Mesothelial cell of epicardium (in vitro differentiated cells): ENCODE measurements at places on chromosomes 6 and 20. TPM values are rescaled to one million over a fixed set of nuclear protein-coding genes. Genes with fewer than 3 reads are reported as not detected.
A peak's percentile ranks its signal among the peaks of the same experiment; 100 is the strongest.

DNA sequence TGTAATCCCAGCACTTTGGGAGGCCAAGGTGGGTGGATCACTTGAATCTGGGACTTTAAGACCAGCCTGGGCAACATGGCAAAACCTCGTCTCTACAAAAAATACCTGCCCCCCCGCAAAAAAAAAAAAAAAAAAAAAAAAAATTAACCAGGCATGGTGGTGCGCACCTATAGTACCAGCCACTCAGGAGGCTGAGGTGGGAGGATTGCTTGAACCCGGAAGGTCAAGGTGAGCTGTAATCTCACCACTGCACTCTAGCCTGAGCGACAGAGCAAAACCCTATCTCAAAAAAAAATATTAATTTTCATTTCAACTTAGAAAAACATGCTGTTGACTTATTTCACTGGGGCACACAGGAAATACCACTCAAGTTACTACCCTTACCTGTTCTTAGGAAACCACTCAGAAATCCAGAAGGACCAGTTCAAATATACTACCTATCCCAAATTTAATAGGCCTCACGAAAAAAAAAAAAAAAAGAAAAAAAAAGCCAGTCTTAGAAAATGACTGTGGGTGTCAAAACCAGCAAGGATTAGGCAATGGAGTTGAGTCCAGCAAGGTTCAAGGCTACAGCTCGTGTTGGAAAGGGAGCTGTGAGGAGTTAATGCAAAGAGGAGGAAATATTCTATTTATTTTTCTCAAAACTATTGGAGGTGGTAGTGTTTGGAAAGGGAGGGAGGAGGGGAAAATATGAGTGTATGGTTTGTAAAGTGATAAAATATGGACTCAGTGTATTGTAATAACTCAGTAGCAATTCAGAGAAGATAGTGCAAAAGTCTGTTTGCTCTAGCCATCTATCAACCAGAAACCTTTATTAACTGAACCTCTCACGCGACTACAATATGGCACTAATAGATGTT is 33.9 kb upstream of the PIM1 start:
- H3K4me3 ChIP-seq, result no peak overlapping the region
- DNase-seq, result no peak
- no peaks in the 10 kb centered on the region for H3K36me3 ChIP-seq
- peaks cover 72% of the 10 kb centered on the region for H3K4me1 ChIP-seq

FAM209A gene
- 0.34 to 1.3 TPM (median 0.55 TPM) in 3 replicates for total RNA-seq

ZNF334 gene
- 31.8 to 34.5 TPM (median 32.5 TPM) in 3 replicates for total RNA-seq

DNA sequence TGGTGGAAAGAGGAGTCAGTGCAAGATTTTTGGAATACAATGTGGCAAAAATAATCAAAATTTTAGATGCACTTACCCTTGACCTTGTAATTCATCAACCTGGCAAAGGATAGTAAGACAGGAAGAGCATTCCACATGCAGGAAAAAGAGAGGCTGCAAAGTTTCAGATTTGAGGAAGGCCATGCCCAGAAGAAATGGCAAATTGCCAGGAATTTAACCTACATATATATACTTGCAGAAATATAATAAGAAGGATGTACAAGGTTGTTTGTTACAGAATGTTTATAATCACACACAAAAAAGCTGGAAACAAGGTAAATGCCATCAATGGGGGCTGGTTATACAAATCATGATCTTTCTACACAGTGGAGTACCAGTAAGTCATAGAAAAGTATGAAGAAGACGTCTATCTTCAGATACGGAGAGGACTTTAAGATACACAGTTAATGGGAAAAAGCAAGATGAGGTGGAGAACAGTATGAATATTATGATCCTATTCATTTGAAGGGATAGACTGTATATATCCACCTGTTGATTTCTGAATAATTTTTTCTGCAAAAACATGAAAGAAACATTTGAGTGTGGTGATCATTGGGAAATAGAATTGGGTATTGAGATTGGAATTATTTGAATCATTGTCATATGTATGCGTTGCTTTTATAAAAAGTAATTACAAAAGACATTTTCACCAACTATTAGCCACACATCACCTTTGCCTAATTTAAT is 253.8 kb downstream of the TBC1D7 start:
- no peaks in the 10 kb centered on the region for H3K36me3 ChIP-seq
- no peak for DNase-seq
- peaks cover 27% of the 10 kb centered on the region for H3K27me3 ChIP-seq
- no peak overlapping the region for H3K27ac ChIP-seq
- H3K4me1 ChIP-seq, result no peaks in the 10 kb centered on the region

GRCh38 chr20:45341939-45342854 is 6.0 kb downstream of the SDC4 start:
- H3K4me3 ChIP-seq, result peak overlapping the region; percentile 52
- peak; percentile 59 for DNase-seq
- H3K27me3 ChIP-seq, result no peaks in the 10 kb centered on the region
- H3K4me1 ChIP-seq, result peaks cover 89% of the 10 kb centered on the region
- H3K36me3 ChIP-seq, result peaks cover 2% of the 10 kb centered on the region

GRCh38 chr20:51125105-51125504 is 102.2 kb upstream of the KCNG1 start:
- H3K36me3 ChIP-seq, result no peaks in the 10 kb centered on the region
- H3K27ac ChIP-seq, result peak overlapping the region; percentile 84
- H3K4me1 ChIP-seq, result peaks cover 63% of the 10 kb centered on the region
- no peak overlapping the region for H3K4me3 ChIP-seq

DNA sequence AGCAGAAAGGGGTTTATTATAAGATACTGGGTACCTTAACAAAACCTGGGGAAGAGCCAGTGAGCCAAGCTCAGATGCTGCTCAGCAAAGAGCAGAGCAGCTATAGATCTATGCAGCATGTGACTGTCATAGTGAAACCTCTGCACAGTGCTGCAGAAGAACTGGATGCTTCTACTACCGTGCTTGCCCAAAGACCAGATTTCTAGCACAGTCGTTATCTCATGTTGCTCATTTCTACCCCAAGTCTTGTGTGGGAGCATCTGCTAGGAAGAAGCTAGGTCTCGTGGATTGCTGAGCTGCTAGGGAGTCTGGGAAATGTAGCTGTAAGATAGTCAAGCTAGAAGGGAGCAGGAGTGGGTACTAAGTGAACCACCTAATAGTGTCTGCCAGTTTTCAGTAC is 31.7 kb upstream of the GNRH2 start:
- H3K4me3 ChIP-seq, result no peak overlapping the region
- no peaks in the 10 kb centered on the region for H3K27me3 ChIP-seq
- H3K36me3 ChIP-seq, result peaks cover 32% of the 10 kb centered on the region
- H3K4me1 ChIP-seq, result no peaks in the 10 kb centered on the region
- H3K27ac ChIP-seq, result no peak overlapping the region
- no peak for DNase-seq
